Esophagus squamous epithelium (tissue), 5 donors: ENCODE measurements at places on chromosomes 12 and 14.

DNA sequence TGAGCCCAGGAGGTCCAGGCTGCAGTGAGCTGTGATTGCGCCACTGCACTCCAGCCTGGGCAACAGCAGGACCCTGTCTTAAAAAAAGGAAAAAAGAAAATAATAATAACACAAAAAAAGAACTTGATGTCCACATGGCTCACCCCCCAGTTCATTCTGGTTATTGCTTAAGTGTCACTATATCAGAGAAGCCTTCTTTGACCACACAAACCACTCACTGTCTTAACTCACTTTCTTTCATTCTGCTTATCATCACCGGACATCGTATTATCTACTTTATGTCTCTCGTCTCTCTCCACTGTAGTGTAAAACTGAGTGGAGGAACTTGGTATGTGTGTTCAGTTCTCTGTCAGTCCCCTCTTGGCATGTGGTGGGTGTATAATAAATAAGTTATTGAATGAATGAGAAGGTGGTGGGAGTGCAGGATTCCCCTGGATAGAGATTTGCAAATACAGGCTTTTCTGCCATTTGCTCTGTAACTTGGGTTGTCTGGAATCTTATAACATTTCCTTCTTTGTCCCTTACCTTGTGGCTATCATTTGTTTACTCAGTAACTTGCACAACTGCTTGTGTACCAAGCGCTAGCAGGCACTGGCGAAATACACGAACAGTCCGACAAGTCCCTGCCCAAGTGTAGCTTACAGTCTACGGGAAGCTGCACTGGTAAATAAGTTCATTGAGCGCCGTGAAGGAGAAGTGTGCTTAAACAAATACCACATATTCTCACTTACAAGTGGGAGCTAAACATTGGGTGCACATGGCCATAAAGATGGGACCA is 86.6 kb upstream of the TRAF3 start:
- no peak for DNase-seq

DNA sequence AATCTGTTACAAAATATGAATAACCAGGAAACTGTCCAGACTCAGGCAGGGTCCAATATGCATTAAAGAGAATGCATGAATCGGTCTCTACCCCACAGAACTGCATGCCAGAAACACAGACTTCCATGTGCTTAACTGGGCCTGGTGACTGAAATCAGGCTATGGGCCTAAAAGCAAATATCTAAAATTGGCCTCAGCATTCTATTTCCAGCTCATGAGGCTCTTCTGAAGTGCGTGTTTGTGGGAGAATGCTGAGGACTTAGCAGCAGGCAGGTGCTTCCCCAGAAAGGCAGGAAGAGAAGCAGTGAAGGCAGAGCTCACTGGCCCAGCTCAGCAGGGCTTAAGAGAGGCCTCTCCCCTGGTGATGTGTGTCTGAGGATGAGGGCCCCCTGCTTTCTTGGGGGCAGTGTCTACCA is 48.5 kb downstream of the ADGRD1 start:
- DNase-seq: no peak

- no peak for DNase-seq
Observed at GRCh38 chr12:99619389-99620158, 28.0 kb upstream of the GARIN6 start.

GRCh38 chr12:46711756-46712155 is 114.0 kb downstream of the SLC38A4 start:
- no peak for DNase-seq

- DNase-seq: no peak
Observed at GRCh38 chr14:106665814-106666213, 1139.4 kb downstream of the TMEM121 start.

- no peak for DNase-seq
Observed at GRCh38 chr14:56491299-56492285, 88.0 kb upstream of the TMEM260 start.

- no peak for DNase-seq
Observed at GRCh38 chr12:53201177-53201541, 5.9 kb downstream of the ITGB7 start.
